Activated CD8-positive, alpha-beta memory T cell treated with anti-CD3 and anti-CD28 coated beads, Interleukin-2, amount 10 ng/mL, durations not matched to agents 7 days and 5 days (primary cell): ENCODE measurements at places on chromosomes 2 and 18. TPM values are rescaled to one million over a fixed set of nuclear protein-coding genes. Genes with fewer than 3 reads are reported as not detected.

KCNE4 gene
- total RNA-seq: not detected

HOXD9 gene
- not detected for total RNA-seq

GULP1 gene
- total RNA-seq: not detected

GRCh38 chr2:237867465-237867864, 8.0 kb downstream of the RAMP1 start:
- peak; percentile 31 for DNase-seq
- peaks cover 5% of the 10 kb centered on the region for H3K4me1 ChIP-seq
- H3K27ac ChIP-seq: no peak overlapping the region
- no peak overlapping the region for H3K4me3 ChIP-seq
- peaks cover 50% of the 10 kb centered on the region for H3K27me3 ChIP-seq
- H3K36me3 ChIP-seq: no peaks in the 10 kb centered on the region

SERPINB10 gene
- 0.14 TPM for total RNA-seq

SLC1A4 gene
- total RNA-seq: 113 TPM

DNA sequence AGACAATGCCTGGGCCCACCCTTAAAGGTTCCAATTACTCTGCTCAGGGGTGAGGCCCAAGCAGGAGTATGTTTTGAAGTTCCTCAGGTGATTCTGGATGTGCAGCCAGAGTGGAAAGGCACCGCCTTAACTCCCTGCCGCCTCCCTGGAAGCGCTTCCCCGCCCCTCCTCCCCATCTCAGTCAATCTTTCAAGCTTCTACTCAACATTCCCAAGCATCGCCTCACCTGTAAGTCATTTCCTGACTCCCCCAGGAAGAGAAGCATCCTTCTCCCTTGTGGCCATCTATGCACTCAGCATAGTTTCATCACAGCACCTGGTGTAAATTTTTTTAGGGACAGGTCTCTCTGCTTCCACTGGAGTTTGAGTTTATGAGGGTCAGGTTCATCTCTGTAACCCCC, 67.5 kb downstream of the MYL12B start:
- no peaks in the 10 kb centered on the region for H3K36me3 ChIP-seq
- DNase-seq: no peak
- peaks cover 22% of the 10 kb centered on the region for H3K27me3 ChIP-seq
- no peaks in the 10 kb centered on the region for H3K4me1 ChIP-seq
- H3K4me3 ChIP-seq: no peak overlapping the region

DNA sequence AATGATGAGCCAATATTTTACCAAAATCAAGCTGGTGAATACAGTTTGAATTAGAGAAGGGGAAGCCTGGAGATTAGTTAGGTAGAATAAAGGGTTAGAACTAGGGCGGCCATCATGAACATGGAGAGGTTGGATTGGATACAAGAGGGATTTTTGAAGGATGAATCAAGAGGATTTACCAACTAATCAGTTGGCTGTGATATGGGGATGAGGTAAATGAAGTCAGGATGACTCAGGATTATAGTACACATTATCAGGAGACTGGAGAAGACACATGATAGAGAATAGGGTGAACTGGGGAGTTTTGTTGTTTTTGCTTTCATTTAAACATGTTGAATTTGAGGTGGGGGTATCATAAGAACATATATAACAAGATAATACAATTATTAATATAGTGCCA, 73.8 kb upstream of the PROKR1 start:
- no peak for DNase-seq
- H3K36me3 ChIP-seq: peaks cover 4% of the 10 kb centered on the region

SEPTIN10 gene
- total RNA-seq: not detected

TEKT4 gene
- total RNA-seq: not detected

DNA sequence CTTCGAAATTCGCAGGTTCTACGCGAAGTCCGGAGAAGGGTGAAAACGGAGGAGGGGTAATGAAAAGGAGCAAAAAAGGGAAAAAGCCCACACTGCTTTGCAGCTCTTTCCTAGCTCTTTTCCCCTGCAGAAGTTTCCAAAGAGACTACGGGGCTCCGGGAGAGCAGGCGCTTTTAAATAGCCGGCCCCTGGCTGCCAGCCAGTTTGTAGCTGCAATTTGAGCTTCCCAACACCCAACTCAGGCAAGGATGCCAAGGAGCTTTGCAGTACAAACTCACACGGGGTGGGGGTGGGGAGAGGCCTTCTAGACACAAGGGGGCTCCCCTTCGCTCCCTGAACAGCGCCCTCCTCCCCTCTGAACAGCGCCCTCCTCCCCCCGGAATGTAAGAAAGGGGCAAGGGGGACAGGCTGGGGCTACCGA, at the start of gene IGFBP5:
TSS of gene IGFBP5 (minus strand) at position 149 of the 421 bp plus-strand sequence. CDS start 774 bp downstream, outside the sequence.
- no peak for DNase-seq
- H3K4me3 ChIP-seq: no peak within 1 kb of the TSS
- peaks cover 70% of the 10 kb centered on the region for H3K27me3 ChIP-seq

DNA sequence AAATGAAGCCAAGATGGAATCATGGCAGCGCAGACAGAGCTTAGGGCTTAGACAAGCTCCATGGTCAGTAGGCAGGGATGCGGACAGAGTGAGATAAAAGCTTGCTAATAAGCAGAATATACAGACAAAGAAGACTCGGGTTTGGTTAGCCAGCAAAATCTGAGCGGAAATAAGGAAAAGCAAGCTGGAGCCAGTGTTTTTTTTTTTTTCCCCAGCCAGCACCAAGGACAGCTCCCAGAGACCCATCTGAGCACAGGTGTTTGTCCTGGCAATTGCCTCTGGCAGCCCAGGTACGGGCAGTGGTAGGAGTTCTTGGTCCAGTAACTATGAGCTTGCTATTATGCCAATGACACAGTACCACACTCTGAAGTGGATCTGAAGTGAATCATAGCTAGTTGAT, 187.6 kb downstream of the ADCYAP1 start:
- H3K4me3 ChIP-seq: no peak overlapping the region
- no peak for DNase-seq
- no peaks in the 10 kb centered on the region for H3K27me3 ChIP-seq
- no peak overlapping the region for H3K27ac ChIP-seq

MARCHF4 gene
- not detected for total RNA-seq

GRCh38 chr2:113963965-113964364, 74.1 kb downstream of the ACTR3 start:
- DNase-seq: no peak
- no peaks in the 10 kb centered on the region for H3K27me3 ChIP-seq
- H3K4me1 ChIP-seq: peaks cover 2% of the 10 kb centered on the region
- H3K36me3 ChIP-seq: peaks cover 17% of the 10 kb centered on the region
- H3K27ac ChIP-seq: no peak overlapping the region

ERLEC1 gene
- 30.8 TPM for total RNA-seq

VWA3B gene
- total RNA-seq: not detected

REEP1 gene
- total RNA-seq: 0.16 TPM

GRCh38 chr2:131673400-131674173, 145.9 kb downstream of the CCDC74A start:
- H3K27me3 ChIP-seq: peaks cover 33% of the 10 kb centered on the region
- peak; percentile 81 for DNase-seq
- no peak overlapping the region for H3K27ac ChIP-seq
- no peaks in the 10 kb centered on the region for H3K36me3 ChIP-seq
- peaks cover 4% of the 10 kb centered on the region for H3K4me1 ChIP-seq
- no peak overlapping the region for H3K4me3 ChIP-seq

SMCHD1 gene
- total RNA-seq: 129 TPM

- no peak for DNase-seq
- H3K27me3 ChIP-seq: no peaks in the 10 kb centered on the region
- peak overlapping the region; percentile 82 for H3K4me3 ChIP-seq
- H3K4me1 ChIP-seq: peaks cover 35% of the 10 kb centered on the region
- peak overlapping the region; percentile 94 for H3K27ac ChIP-seq
These were observed 143.5 kb downstream of the TGIF1 start for GRCh38 chr18:3593381-3593903.

GRCh38 chr18:26700728-26701127, 152.4 kb upstream of the KCTD1 start:
- no peaks in the 10 kb centered on the region for H3K36me3 ChIP-seq
- H3K27me3 ChIP-seq: peaks cover 2% of the 10 kb centered on the region
- no peaks in the 10 kb centered on the region for H3K4me1 ChIP-seq
- no peak for DNase-seq
- H3K27ac ChIP-seq: no peak overlapping the region

DNA sequence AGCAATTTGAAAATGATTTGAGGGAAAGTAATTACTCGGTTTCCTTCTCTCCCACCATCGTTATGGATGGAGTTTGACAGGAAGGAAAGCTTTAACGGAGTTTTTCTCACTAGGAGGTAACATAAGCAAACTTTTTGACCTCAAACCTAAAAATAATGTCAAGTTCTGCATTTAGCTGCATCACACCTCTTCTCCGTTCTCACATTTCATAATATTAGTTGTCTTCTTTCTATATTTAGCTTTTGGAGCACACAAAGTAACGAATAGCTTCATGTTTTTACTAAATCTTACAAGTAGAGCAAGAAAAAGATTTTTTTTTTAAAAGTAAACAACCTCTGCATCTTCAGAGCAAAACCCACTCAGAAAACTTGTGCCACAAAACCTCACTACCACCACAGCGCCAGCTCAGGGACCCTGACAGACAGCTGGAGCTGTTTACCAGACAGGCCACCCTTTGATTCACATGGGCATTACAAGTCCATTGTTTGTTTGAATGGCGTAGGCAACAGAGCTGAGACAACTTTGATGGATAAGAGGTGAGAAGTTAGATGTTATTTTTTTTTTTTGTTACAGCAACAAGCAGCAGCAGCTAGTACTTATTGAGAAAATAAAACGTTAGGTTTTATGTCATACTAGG, 21.9 kb upstream of the ICOS start:
- no peak overlapping the region for H3K4me3 ChIP-seq
- H3K4me1 ChIP-seq: peaks cover 36% of the 10 kb centered on the region
- peak; percentile 68 for DNase-seq
- peak overlapping the region; percentile 42 for H3K27ac ChIP-seq
- no peaks in the 10 kb centered on the region for H3K36me3 ChIP-seq
- no peaks in the 10 kb centered on the region for H3K27me3 ChIP-seq

DNA sequence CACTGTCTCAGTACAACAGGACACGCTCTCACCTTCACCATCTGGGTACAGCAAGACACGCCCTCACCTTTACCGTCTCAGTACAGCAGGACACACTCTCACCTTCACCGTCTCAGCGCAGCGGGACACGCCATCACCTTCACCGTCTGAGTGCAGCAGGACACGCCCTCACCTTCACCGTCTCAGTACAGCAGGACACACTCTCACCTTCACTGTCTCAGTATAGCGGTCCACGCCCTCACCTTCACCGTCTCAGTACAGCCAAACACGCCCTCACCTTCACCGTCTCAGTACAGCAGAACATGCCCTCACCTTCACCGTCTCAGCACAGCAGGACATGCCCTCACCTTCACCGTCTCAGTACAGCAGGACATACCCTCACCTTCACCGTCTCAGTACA, 109.9 kb upstream of the CTDP1 start:
- H3K36me3 ChIP-seq: peaks cover 8% of the 10 kb centered on the region
- peaks cover 4% of the 10 kb centered on the region for H3K27me3 ChIP-seq
- no peak for DNase-seq
- no peak overlapping the region for H3K4me3 ChIP-seq
- H3K4me1 ChIP-seq: peaks cover 11% of the 10 kb centered on the region

CYP1B1 gene
- 4.2 TPM for total RNA-seq

FBXO15 gene
- total RNA-seq: 0.23 TPM

DNA sequence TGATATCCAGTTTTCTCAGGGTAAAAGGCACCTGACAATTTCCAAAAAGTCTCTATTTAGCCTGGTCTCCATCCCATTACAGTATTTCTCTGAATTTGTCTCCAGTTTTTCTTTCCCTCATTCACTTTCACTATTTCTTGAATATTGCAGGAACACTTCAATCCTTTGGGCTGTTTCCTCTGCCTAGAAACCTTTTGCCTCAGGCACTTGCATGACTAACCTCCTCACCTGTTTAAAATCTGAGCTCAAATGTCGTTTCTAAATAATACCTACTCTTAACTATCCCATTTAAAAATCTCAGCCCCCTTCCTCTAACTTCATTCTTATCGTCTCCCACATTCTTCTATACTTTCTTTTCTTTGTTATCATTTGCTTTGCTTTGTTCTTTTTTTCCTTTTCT, 9.0 kb downstream of the SCN2A start:
- no peak for DNase-seq
- H3K4me1 ChIP-seq: no peaks in the 10 kb centered on the region
- no peak overlapping the region for H3K4me3 ChIP-seq
- no peaks in the 10 kb centered on the region for H3K36me3 ChIP-seq
- H3K27ac ChIP-seq: no peak overlapping the region
